ENCODE measurements at places on chromosomes 4 and X.

DNA sequence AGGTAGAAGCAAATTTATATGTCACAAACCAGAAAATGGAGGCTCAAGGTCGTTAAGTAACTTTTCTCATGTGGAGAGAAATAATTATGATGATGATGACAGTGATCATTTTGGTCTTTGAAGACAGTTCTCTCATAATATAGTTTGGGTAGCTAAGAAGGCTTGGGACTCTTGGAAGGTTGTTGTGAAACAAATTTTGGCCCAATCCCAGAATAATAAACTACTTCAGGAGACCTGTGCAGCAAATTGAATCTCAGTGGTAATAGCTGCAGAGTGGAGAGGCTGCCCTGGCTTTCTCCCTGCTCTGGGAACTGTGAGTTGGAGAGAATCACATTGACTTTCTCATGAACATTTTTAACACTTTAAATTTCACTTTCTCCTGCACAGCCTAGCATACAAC is 217.2 kb upstream of the BOD1L1 start:
- no peak for DNase-seq

GRCh38 chr4:176383273-176384077 is 63.7 kb downstream of the SPCS3 start:
- DNase-seq = no peak

- DNase-seq = no peak
Observed at GRCh38 chrX:31147175-31147574, 75.3 kb upstream of the FTHL17 start.

DNA sequence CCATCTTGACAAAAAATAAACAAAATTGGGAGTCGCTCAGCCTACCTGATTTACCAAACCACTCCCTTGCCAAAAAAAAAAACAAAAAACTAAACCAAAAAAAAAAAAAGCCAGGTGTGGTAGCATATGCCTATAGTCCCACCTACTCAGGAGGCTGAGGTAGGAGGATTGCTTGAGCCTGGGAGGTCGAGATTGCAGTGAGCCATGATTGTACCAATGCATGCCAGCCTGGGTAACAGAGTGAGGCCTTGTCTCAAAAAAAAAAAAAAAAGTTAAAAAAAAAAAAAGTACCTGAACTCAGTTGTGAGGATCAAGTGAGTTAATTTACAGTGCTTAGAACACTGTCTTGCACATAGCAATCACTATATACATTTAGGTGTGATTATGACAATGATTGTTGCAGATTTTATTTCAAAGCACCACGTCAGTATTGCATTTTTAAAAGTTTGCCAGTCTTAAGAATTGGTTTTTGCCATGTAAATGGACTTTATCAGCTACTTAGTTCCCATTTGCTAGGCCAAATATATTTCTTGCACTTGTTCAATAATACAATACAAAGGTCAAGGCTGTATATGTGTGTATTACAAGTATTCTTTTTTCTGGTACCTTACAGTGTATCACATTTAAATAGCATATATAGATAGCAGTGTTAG is 4.6 kb downstream of the NUDT9 start:
- no peak for DNase-seq

DNA sequence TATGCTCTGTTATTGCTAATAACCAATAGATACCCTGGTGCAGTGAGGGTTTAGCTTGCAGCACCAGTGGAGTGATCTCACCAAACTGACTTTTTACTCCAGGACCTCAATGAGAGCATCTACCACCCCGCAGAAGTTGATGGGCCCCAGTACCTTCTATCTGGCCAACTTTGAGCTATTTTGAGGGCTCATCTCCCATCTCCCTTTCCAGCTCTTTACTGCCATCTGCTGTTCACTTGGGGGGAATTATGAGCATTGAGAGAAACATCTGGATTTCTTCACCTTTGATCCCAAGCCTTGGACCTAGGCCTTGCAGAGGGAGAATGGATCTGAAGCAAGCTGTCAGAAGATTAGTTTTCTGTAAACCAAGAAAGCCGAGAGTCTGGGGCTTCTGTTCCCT is 143.6 kb downstream of the TMEM164 start:
- DNase-seq = no peak

- DNase-seq = no peak
Observed at GRCh38 chr4:3821580-3822229, 55.5 kb downstream of the ADRA2C start.

DNA sequence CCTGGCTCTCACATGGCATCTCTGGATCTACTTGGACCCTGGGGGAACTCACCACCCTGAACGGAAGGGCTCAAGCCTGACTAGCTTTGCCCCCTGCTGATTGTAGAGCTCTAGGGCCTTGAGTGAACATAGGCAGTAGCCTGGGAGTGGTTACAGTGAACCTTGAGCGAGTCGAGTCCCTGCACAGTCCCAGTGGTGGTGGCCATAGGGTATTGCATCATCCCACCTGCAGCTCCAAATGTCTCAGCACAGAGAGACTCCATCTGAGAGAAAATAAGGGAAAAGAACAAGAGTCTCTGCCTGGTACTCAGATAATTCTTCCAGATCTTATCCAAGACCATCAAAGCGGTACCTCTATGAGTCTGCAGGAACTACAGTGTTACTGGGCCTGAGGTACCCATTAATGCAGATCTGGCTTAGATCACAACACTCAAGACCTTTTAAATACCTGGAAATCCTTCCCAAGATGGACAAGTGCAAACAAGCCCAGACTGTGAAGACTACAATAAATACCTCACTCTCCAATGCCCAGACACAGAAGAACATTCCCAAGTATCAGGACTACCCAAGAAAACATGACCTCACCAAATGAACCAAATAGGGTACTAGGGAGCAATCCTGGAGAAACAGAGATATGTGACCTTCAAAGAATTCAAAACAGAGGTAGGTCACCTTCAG is 167.5 kb upstream of the TET2 start:
- DNase-seq = no peak

DNA sequence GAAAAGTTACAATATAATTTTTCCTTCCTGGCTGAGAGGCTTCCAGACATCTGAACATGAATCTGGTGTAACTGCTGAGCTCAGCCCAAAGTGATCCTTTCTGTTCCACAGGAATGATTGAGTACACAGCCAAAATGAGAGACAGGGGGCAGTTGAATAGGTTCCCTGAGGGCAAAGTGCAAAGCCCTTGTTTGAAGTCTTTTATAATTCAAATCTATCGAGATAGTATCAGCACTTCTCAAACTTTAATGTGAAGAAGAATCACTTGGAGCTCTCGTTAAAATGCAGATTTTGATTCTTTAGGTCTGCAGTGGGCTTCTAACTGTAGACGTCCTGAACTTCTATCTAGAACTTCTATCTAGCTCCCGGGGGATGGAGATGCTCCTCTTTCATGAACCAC is 54.4 kb upstream of the BMP2K start:
- no peak for DNase-seq
